ENCODE measurements at places on chromosomes 11 and 22.

- DNase-seq = no peak
These were observed 130.4 kb upstream of the PARVA start for GRCh38 chr11:12246989-12247388.

- DNase-seq = no peak
These were observed 48.1 kb upstream of the SPATA19 start for GRCh38 chr11:133893381-133893780.

- DNase-seq = no peak
These were observed 738.3 kb upstream of the KIRREL3 start for GRCh38 chr11:127738771-127739286.

DNA sequence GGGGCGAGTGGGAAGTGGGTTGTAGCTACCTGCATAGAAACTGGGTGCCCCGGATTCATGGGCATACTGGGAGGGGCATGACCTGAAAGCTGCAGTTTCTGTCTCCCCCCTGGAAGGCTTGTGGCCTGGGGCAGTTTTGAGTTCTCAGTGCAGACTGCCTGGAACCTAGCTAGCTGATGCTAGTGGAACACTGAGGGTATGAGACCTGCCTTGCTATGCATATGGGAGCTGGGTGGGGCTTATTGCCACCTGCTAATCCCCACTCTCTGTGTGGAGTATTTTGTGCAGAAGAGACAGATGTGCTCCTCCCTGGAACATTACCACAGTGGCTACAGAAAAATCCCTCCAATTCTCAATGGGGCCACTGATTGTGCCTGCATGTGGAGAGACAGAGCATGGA lies 11.7 kb upstream of the OR56B4 start:
- DNase-seq = no peak

- no peak for DNase-seq
These were observed 357.7 kb downstream of the BUD13 start for GRCh38 chr11:116415095-116415494.

GRCh38 chr22:29096736-29097669 lies 24.2 kb downstream of the KREMEN1 start:
- DNase-seq = no peak

DNA sequence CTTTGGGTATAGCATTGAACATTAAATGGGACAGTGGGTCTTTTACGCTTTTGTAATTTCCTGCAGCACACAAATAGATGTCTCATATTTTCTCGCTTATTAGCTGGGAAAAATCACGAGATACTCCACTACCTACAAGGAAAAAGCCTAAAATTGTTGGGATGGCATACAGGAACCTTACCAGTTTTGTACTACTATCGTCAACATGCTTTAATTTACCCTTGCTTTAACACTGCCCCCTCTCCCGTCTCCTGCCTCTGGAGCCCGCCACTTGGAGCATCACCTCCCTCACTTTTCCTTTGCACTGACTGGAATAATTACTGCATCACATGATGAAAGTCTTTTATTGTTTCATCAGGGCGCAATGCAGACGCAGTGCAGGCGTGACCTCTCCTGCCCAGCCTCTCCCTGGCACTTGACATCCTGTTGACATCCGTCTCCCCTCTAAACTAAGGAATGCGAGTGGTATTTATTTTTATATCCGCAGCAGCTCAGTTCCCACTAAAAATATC lies 1.0 kb upstream of the FNBP4 start:
- DNase-seq = no peak

GRCh38 chr11:58395581-58395980 lies 11.1 kb downstream of the OR5B3 start:
- no peak for DNase-seq

- DNase-seq = no peak
These were observed at the start of gene SLC7A4 for GRCh38 chr22:21032037-21032867. Gene SLC7A4 (minus strand): TSS chr22:21032561. CDS start chr22:21031812, 749 bp downstream.

GRCh38 chr11:64694821-64695365 lies 28.1 kb downstream of the NRXN2 start:
- DNase-seq = no peak

GRCh38 chr11:66420671-66421476 lies at the start of gene NPAS4:
Gene NPAS4 (plus strand): TSS chr11:66421035. CDS start chr11:66421180, 145 bp downstream.
- DNase-seq = no peak

DNA sequence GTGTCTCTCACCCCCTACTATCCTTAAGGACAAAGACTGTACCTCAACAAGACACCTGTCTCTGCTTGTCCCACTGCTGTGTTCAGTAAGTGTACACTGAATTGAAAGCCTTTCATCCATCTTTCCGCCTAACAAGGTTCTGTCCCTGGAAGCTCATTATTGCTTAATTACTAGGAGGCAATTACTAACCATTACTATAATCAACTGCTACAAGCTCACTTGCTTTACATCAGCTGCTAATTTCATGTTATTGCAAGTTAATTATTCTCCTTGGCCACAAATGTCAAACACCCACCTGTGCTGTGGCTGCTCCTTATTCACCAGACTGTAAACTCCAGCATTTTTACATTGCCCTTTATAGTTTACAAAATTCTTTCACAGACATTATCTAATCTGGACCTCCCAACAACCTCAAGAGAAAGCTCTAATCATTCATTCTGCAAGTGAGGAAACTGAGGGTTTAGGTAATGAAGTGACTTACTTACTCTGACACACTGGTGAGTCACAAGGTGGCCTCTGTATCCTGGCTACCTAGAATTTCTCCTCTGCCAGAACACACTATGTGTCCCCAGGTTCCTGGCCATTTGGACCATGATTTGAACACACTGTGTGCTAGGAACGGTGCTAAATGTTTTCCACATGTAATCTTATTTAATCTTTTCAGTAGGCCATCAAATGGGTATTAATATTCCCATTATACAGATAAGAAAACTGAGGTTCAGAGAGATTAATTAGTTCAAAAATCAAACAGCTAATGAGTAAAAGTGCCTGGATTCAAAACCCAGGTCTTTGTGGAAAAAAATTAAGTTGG lies 66.7 kb downstream of the RAB30 start:
- no peak for DNase-seq

GRCh38 chr11:11095831-11096723 lies 238.2 kb upstream of the ZBED5 start:
- no peak for DNase-seq

DNA sequence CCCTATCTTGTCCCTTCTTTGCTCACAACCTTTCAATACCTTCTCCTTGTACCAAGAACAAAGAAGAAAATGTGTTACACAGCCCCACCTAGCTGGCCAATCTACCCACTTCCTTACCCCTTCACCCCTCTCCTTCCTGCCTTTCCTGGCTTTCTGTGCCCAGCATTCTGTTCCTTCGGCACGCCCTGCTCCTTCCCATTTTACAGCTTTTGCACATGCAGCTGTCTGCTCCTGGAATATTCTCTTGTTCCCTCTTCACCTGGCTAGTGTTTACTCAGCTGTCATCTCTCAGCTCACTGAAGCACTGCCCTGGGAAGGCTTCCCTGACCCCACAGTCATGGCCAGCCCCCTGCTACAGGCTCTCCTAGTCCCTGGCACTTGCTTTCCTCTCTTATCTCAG lies 30.7 kb downstream of the SERPINH1 start:
- no peak for DNase-seq

DNA sequence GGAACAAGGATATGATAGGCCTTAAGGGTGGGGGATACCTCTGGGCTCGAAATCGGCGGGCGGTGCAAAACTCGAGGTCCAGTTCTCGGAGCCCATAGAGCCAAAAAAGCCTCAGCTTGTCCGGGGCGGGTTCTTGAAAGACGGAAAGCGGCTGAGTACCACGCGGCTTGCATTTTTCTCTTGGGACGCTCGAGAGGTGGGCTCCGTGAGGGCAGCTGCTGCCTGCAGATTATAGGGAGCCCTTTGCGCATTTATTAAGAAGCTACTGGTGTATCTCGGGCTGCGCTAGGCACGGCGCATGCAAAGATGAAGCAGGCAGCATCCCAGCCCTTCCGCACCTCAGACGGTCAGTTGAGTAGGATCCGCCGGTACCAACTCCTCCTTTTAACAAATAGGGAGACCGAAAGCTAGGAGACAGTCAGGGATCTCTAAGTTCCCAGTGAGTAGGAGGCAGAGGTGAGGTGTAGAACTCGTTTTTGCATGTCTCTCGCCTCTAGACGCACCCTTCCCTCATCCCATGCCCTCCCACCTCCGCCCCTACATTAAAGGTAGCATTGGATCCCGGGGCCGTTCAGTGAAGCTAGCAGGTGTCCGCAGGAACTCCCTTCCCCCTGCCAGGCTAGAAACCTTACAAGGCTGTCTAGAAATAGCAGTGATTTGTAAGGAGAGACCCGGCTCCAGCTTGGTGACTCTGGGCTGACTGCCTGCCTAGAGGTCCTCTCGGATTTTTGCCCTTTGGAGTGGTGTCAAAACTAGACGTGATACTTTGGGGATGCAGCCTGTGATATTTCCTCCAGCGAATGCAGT lies 768 bp downstream of the LDHA start:
- no peak for DNase-seq

GRCh38 chr11:95058621-95059020 lies 8.1 kb upstream of the SRSF8 start:
- DNase-seq = no peak

DNA sequence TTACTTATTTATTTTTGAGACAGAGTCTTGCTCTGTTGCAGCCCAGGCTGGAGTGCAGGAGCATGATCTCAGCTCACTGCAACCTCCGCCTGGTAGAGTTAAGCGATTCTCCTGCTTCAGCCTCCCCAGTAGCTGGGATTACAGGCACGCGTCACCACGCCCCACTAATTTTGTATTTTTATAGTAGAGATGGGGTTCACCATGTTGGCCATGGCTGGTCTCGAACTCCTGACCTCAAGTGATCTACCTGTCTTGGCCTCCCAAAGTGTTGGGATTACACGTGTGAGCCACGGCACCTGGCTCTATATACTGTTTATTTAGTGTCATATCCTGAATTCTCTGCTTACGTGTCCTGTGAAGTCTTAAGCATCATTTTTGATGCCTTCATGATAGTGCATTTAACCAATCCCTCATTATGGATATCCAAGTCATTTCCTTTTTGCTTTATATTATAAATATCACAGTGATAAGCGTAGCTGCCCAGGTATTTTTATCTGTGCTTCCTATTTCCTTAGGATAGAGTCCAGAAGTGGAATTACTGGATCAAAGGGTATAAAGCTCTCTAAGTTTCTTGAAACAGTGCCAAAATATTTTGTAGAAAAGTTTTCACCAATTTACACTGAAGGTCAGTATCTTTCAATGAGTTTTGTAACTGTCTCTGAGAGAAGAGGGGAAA lies 871 bp upstream of the SIDT2 start:
- no peak for DNase-seq

DNA sequence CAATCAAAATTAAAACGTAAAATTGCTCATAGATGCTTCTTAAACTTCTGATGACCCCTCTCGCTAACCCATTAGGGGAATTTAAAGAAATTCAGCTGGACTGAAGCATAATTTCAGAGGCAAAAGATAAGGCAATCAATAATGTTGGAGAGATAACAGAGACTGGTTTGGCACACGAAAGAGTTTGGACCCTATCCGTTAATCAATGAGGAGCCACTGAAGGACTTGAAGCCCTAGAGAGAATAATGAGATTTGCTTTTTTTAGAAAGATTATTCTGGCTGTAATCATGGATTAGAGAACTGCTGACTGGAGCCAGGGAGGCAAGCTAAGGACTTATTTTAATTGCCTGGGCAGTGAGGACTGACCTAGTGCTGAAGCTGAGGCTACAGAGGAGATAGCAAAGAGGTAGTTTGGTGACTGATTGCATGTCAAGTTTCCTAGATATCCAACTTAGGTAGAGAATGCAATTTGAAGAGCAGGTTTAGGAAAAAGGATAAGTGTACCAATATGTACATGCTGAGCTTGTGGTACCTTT lies 11.9 kb upstream of the ARHGAP42 start:
- DNase-seq = no peak

DNA sequence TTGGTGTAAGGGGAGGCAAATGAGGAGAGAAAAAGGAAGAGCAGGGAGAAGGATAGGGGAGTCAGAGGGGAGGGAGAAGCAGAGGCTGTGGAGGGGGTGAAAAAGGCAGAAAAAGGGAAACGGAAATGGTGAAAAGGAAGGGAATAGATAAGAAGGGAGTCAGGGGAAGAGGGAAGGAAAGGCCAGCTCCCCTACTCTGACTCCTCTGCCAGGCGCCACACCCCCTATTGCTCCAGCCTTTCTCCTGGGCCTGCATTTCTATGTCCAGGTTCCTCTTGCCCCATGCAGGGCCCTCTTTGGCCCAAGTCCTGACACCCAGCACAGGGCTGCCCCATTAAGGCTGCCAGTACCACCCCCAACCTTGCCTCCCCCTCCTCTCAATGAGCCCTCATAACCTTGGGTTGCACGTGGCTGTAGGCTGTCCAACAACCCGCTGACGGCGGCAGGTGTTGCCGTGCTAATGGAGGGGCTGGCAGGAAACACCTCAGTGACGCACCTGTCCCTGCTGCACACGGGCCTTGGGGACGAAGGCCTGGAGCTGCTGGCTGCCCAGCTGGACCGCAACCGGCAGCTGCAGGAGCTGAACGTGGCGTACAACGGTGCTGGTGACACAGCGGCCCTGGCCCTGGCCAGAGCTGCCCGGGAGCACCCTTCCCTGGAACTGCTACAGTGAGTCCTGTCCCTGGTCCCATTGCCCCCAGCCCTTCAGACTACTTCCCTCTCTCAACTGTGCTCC lies 3.4 kb upstream of the NHERF4 start:
- DNase-seq = no peak

- no peak for DNase-seq
These were observed 247.9 kb upstream of the CNTN5 start for GRCh38 chr11:98772893-98773292.

- DNase-seq = no peak
These were observed 61.5 kb downstream of the BTG4 start for GRCh38 chr11:111450480-111451320.

DNA sequence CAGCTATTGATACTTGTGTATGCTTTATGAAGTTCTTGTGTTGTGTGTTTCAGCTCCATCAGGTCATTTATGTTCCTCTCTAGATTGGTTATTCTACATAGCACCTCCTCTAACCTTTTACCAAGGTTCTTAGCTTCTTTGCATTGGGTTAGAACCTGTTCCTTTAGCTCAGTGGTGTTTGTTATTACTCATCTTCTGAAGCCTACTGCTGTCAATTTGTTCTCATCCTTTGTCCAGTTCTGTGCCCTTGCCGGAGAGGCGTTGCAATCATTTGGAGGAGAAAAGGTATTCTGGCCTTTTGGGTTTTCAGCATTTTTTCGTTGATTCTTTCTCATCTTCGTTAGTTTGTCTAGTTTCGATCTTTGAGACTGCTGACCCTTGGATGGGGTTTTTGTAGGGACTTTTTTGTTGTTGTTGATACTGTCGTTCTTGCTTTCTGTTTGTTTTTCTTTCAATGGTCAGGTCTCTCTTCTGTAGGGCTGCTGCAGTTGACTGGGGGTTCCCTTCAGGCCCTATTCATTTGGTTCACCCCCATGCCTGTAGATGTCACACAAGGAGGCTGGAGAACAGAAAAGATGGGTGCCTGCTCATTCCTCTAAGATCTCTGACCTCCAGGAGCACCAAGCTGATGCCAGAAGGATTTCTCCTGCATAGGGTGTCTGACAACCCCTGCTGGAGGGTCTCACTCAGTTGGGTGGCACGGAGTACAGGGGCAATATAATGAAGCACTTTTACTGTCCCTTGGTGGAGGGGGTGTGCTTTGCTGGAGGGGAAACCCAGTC lies 35.9 kb upstream of the MUC15 start:
- DNase-seq = no peak

- no peak for DNase-seq
These were observed 87.5 kb downstream of the BLID start for GRCh38 chr11:122028545-122028944.

- DNase-seq = no peak
These were observed 13.7 kb upstream of the CSNK2A3 start for GRCh38 chr11:11366793-11367192.

- DNase-seq = no peak
These were observed 38.1 kb upstream of the CSNK2A3 start for GRCh38 chr11:11391169-11391568.
